ENCODE measurements at places on chromosomes 3 and 15.

DNA sequence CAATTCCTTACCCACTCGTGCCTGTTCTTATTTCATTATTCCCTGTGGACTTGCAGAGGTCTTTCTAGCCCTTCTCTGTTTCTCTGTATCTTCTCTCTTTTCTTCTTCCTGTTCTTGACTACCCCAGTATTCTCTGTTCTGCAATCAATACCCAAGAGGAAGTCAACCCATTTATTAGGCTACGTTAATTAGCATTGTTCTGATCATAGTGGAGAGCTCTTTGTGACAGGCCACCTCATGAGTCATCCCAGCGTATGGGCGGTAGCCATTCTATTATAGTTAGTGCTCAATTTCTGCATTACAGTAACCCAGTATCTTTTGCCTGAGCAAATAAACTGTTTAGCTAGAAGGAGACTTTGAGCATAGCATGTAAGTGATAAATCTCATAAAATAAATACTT, 259.5 kb upstream of the GRM7 start:
- no peak for DNase-seq

DNA sequence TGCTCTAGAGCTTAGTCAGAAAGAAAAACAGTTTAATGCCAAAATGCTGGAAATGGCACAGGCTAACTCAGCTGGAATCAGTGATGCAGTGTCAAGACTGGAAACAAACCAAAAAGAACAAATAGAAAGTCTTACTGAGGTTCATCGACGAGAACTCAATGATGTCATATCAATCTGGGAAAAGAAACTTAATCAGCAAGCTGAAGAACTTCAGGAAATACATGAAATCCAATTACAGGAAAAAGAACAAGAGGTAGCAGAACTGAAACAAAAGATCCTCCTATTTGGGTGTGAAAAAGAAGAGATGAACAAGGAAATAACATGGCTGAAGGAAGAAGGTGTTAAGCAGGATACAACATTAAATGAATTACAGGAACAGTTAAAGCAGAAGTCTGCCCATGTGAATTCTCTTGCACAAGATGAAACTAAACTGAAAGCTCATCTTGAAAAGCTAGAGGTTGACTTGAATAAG, 150.5 kb upstream of the LRRFIP2 start:
- peak; percentile 89 for DNase-seq

- peak; percentile 31 for DNase-seq
These were observed 112.0 kb upstream of the MCTP2 start for GRCh38 chr15:94119298-94119811.

DNA sequence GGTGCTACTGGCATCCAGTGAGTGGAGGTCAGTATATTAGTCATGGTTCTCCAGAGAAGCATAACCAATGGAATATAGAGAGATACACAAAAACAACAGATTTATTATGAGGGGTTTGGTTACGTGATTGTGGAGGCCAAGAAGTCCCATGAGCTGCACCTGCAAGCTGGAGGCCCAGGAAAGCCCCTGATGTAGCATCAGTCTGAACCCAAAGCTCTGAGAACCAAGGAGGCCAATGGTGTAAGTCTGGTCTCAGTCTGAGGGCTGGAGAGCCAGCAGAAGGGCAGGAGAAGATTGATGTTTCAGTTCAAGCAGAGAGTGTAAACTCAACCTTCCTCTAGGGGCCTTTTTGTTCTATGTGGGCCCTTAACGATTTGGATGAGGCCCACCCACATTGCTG, 144.1 kb downstream of the KLF13 start:
- DNase-seq: no peak

DNA sequence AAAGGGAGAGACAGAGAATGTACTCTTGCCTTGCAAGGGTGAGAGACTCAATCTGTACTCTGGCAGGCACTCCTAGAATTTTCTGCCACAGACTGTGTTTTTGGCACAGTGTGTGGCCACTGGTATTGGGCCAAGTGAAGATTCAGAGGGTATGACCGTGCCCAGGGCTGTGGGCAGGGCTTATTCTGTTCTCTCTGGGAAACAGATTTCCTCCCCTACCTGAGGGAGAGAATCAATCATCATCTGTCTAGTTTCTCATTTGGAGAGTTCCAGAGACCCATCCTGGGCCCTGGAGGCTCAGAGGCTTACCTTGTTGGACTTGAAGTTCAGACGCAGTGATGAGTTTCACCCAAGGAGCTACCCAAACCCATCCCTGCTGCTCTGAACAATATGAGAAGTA, 28.2 kb downstream of the CSTA start:
- no peak for DNase-seq

GRCh38 chr15:49900006-49900902, 218.8 kb downstream of the ATP8B4 start:
- DNase-seq: peak; percentile 41

GRCh38 chr15:40922608-40923005, 6.5 kb upstream of the DLL4 start:
- no peak for DNase-seq

DNA sequence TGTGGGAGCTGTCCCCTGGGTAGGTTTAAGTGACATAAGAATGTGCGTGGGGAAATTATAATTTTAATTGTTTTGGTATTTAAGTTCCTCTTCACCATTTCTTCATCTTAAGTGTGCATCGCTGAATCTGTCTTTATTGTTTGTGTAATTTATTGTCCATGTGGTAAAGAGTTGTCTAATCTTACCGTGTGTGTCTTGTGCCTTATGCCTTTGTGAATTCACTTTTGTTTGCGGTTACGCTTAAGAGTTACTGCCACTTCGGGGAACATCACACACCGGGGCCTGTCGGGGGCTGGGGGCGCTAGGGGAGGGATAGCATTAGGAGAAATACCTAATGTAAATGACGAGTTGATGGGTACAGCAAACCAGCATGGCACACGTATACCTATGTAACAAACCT, 767 bp downstream of the WDR48 start:
- no peak for DNase-seq

DNA sequence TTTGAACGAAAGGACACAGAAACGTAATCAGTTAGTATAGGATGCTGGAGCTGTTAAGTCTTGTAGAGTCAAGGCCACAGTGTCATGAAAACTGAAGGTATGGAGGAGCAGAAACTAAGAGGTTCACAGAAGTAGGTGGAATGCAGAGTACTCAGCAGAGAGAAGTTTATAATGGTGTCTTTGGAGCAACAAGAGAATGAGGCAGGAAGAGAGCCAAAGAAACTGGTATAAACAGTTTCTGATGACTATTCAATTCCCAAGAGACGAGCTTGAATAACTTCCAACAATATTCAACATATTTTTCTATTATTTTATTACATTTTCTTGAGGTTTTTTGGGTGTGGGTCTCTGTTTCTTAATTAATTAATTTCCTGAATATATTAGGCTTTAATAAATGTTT, 29.6 kb downstream of the GALK2 start:
- DNase-seq: peak; percentile 46

GRCh38 chr3:146166415-146166821, 5.4 kb upstream of the PLOD2 start:
- DNase-seq: peak; percentile 95

DNA sequence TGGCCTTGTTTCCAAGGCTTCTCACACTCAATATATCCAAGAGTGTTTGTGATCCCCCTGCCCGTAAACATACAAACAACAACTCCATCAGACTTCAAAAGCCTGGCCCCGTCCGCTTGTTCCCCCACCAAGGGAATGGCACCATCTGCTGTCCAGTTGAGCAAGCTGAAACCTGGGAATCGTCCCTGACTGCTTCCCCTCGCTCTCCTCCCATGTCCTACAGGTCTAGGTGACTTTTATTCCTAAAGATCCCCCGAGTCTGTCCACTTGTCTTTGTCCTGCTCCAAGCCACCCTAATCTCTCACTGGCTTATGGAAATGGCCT, 27.9 kb upstream of the FAM174B start:
- no peak for DNase-seq

- no peak for DNase-seq
These were observed 29.0 kb upstream of the LCTL start for GRCh38 chr15:66594836-66595235.

DNA sequence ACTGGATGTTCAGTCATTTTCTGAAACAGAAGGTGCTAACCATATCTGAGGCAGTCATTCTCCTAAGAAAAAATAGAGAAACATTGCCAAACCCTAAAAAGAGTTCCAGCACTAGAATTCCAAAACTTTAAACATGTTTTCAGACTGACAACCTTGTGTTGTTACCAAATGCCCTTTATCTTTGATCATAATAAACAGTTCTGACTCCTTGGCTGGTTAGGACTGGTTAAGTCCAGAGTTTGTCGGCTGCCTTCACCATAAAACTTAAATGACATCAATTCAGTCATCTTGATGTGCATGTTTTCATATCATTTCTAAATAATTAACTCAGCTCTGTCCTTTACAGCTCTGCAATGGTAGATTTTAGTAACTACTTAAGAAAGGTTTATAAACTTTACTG, 68.0 kb downstream of the COL8A1 start:
- peak; percentile 57 for DNase-seq

DNA sequence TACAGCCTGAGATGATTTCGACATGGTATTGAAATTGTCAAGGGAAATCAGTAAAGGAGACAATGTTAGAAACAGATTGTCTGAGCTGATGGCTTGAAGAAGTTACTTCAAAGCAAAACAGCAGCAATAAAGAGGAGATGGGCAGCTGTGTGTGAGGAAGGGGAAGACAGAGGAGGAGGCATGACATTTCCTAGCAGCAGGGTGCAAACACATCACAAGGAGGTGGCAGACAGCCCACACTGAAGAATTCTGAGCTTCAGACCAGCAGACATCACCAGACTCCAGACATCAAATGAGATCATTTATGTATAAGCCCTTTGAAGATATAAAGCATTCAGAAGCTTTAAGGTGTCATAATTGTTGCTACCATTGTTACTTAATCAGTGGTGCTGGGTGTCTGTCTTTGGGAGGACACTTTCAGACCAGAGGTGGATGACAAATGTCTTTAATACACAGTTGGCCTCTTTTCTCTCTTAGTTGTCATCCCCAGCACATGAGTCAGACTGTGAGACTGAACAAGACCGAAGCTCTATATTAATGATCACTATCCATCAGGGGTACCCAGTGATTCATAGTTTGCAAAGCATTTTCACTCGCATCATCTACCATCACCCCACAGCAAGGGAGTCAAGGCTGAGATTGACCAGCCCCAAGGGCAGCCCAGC, 203.9 kb downstream of the MINAR1 start:
- no peak for DNase-seq

DNA sequence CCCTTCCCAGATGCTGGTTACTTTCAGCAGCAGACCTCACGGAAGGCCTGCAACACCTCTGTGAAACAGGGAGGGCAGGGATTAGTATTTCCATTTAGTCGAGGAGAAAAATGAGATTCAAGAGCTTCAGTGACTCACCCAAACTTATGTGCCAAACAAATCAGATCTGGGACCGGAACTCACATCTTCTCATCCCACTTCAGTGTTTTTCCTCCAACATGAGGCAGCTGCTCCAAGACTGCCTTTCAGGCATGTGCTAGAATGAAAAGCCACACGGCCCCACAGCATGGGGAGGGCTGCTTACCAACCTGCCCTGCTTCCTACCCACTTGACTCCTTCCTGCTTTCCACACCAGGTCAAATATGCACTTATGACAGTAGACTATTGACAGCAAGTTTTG, 129.4 kb upstream of the SLC24A5 start:
- peak; percentile 33 for DNase-seq

GRCh38 chr15:44550256-44550655, 13.3 kb downstream of the EIF3J start:
- peak; percentile 57 for DNase-seq

- no peak for DNase-seq
These were observed 22.1 kb downstream of the SNX1 start for GRCh38 chr15:64117759-64118487.

DNA sequence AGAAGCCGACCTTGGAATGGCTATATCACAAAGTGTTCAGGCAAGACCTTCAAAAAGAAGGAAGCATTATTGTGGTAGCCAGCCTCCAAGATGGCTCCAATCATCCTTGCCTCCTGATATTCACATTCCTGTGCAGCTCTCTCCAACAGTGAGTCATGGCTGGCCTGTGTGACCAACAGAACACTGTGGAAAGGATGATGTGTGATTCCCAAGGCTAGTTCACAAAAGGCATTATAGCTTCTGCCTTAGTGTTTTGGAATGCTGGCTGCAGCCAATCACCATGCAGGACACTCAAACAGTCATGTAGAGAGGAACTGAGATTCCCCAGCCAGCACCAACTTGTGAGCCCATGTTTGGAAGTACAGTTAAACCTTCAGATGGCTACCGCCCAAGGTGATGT, 102.6 kb downstream of the EFL1 start:
- peak; percentile 98 for DNase-seq

DNA sequence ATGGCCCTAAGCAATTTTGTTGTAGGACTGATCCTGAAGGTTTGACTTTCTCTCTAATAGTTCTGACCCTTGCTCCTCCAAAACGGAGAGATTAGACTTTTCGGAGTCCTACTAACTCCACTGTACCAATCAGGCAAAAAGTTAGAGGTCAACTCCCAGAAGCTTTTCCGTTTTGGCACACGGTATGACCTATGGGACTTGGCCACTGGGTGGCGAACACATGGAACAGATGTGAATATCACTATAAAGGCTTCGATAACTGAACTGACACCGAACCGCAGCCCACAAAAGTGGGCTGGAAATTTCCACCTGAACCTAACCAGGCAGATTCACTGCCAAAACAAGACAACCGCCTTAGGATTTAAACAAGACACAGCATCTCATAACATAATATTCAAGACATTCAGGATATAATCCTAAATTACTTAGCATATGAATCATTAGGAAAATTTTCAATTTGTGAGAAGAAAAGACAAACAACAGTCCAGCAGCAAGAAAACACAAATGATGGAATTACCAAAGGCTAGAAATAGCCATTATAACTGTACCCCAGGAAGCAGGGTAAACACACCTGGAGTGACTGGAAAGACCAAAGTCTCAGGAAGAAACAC, 12.2 kb upstream of the TM2D3 start:
- DNase-seq: no peak

DNA sequence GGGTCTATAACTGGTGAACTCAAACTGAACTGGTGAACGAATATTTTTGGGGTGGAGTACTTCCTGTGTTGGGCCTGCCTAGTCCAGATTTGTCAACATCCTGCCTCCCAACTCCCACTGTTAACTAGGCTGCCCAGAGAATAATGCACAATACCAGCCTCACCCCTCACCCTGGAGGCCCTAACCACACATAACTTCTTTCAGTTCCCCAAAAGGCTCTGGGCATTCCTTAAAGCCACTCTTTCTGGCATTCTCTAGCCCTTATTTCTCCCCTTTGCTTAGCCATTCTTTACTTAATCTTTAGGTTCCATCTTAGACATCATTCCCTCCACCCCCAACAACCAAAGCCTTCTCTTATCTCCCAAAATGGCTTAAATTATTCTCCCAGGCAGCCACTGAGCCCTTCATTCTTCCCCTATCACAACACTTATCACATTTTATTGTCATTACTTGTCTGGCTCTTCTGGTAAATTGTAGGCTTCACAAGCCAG, 9.1 kb upstream of the SEC11A start:
- peak; percentile 66 for DNase-seq

- no peak for DNase-seq
These were observed 38.5 kb upstream of the TNFAIP8L3 start for GRCh38 chr15:51133140-51133765.

GRCh38 chr3:63900010-63900409, 12.2 kb downstream of the SCAANT1 start:
- DNase-seq: no peak
